Activated CD4-positive, alpha-beta T cell treated with anti-CD3 and anti-CD28 coated beads for 24 hours (primary cell): ENCODE measurements at places on chromosomes 5 and 9.

DNA sequence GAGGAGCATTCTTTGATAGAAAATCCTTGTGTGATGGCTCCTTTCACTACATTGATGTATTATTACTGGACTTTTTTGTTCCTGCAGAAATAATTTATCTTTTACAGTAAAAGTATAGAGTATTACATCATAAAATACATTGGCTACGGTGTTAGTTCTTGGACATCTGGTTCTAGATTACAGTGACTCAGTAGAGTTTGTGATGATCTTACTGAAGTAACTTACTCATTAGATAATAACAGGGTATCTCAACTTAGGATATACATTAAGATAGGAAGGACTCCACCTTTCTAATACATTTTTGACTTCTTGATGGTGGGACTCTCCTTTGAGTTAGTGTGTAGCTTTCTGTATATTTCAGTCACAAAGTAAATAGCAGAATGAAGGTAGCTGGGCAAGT is 59.1 kb downstream of the ZNF462 start:
- DNase-seq: no peak

DNA sequence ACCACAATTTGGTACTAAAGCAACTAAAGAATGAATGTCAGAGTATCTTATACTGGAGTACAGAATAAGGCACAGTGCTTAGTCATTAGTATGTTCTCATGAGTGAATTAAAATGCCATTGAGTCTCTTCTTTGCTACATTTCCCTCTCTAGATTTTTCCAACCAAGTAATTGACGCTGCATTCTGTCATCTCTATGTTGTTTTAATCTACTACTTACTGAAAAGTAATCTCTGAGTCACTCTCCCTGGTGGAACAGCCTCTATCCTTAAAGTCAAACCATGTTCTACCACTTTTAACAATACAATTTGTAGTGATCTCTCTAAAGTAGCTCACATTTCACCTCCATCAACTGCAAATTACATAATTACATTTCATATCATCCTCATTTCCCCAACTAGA is 495.1 kb downstream of the CDH18 start:
- no peak for DNase-seq

DNA sequence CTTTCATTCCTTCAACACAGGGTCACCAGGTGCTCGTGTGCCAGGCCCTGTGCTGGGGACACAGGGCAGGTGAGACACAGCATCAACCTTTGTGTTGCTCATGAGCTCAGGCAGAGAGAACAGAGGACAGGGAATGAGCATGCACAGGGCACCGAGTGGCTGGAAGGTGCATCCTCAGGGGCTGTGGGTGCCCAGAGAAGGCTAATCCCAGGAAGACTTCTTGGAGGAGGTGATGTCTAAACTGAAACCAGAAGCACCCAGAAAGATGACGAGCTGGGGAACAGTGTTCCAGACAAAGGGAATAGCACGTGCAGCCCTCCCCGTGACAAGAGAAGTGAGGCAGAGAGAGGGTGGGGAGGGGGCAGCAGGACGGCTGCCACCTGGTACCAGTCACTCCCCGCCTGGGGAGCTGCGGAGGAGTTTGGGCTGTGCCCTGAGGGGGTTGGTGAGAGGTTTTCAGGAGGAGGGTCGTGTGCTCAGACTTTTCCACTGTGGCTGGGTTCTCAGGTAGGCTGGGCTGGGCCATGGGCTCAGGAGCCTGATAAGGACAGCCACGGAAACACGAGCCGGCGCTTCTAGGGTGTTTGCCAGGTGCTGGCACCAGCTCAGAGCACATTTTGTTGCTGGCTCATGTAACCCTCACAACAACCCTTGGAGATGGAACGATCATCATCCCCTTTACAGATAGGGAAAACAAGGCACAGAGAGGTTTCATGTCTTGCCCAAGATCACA is 46.0 kb downstream of the HMCN2 start:
- no peak for DNase-seq

- no peak for DNase-seq
Observed at GRCh38 chr9:127123064-127123890, 842 bp upstream of the ANGPTL2 start.

- DNase-seq: no peak
Observed at GRCh38 chr5:7478459-7478858, 82.5 kb downstream of the ADCY2 start.

- no peak for DNase-seq
Observed at GRCh38 chr5:65727491-65728156, 5.6 kb downstream of the NLN start.

DNA sequence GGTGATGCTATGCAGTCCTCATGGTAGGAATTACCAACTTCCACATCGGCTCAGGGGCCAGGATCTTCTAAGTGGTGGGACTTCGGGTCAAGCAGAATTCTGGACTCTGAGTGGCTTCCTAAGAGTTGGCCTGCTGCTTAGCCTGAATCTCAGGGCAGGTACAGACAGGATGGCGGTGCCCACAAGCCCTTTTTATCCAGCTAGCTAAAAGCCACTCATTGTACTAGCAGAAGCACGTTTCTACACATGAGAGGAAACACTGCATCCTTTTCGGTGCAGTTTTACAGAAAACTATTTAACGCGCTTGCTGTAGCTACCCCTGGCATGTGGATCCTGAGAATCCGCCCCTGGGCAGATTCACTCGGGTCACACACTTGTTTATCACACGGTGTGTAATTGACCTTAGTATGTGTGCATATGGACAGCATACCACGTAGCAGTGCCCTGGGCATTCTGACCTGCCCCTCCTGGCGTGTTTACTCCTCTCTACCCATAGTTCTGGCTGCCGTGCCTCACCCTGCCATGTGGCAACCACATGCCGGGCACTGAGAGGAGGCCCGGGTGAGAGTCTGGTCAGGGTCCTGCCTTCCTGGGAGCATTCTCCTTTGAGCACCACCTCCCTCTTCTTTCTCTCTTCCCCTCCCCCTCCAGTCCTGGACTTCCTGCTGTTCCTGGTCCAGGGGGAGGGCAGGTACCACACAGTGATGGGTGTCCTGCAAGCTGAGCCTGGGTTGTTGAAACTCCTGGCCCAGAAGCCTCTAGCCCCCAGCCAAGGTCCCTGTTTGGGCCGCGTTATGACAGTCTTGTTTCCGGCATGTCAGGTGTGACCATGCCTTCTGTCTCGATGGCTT is 65.9 kb downstream of the DAB2IP start:
- DNase-seq: no peak

DNA sequence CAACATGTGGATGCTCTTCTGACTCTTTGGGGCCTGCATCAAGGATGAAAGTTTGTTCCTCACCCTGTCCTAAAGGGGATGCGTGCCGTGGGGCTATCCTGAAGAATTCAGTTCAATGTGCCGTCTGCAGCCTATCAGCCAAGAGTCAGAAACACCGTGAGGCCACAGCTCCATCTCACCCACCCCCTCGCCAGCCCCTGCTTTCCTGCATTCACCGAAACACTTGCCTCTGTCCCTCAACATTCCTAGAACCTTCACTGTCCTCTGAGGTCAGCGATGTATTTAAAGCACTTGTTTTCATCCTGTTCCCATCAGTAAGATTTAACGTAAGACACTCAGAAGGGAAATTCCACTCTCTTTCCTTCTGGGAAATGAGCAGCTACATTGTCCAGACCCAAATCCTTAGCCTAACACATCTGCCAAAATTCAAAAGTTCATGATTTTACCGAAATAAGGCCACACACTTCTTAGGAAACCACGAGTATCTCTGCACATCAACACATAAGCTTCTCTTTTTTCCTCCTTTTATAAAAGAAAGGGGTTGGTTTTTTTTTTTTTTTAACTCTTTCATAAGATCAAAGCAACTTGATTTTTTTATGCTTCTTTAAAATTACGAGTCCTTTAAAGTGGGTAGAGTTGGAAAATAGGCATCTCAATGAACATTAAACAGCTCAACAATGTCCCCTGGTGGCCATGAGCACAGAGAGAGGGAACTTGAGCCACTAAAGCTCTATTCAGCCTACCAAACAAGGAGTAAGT is 100.7 kb downstream of the SUSD1 start:
- peak; percentile 68 for DNase-seq

DNA sequence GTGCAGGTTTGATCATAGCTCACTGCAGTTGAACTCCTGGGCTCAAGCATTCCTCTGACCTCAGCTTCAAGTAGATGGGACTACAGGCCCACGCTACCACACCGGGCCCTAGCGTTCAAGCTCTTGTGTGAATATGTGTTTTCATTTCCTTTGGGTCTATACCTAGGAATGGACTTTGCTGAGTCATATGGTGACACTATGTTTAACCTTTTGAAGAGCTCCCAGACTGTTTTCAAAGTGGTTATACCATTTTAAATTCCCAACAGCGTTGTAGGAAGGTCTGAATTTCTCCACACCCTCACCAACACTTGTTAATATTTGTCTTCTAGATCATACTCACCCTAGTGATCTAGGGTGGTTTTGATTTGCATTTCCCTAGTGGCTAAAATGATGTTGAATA is 33.5 kb downstream of the FAF2 start:
- no peak for DNase-seq

GRCh38 chr5:55763746-55764420 is 26.0 kb downstream of the DDX4 start:
- no peak for DNase-seq

DNA sequence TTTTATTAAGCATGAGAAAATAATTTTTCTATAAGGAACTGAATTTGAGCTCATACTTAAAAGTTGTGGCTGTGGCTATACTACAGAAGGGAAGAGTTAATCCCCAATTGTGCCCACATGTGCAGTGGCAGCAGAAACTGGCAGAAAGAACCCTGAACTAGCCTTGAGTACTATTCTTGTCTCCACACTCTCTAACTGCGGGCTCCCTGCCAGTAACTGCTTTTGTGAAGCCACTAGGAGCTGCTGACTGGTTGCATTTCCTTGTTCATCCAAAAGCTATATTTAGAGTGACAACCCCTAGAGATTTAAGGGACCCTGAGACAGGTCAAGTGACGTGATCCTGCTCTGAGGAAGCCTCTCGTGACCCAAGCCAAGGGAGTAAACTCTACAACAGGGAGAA is 238.6 kb downstream of the ELAVL2 start:
- DNase-seq: no peak

DNA sequence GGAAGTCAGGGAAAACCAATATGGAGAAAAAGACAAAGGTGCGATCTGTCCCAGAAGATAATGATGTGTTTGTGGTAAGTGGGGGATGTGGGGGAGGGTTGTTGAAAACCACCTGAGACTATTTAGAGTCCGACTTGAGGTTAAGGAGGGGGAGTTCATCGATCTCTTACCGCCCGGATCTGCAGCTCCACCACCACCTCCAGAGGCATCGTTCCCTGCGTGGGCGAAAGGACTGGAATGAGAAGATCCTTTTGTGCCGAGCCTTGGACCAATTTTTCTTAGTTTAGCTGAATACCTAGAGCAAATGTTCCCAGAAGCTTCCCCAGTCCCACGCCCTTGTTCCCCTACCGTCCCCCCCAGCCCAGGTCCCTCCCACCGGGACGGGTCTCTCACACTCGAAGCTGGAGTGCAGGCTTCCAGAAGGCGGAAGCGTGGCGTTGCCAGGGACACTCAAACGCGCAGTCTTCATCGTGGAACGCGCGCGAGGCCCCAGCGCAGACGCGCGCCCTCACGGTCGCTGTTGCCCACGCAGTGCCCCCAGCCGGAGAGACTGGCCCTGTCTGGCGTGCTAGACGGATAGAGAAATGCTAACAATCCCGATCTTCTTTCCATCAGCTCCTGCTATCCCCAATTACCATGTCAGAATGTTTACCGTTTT is at the start of gene SPATA6L:
Gene SPATA6L, minus strand, starts transcription at position 439 of the 658 bp plus-strand sequence. Its CDS starts 230 bp downstream, at position 209.
- DNase-seq: peak; percentile 19

DNA sequence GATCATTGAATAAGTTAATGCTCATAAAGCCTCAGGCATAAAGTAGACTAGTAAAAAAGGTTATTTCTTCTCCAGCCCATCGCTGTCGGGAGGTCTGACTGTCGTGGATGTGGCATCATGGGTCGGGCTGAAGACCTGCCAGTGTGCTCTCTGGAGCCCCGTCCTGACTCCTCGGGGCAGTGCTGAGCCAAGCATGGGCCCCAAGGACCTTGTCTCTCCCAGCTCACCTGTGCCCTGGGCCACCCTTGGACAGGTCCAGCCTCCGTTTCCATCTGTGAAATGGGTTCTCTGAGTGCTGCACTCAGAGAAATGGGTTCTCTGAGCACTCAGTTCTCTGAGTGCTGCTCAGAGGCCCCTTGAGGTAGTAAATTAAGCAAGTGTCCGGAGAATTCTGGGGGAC is 269.0 kb downstream of the GADD45G start:
- DNase-seq: no peak

DNA sequence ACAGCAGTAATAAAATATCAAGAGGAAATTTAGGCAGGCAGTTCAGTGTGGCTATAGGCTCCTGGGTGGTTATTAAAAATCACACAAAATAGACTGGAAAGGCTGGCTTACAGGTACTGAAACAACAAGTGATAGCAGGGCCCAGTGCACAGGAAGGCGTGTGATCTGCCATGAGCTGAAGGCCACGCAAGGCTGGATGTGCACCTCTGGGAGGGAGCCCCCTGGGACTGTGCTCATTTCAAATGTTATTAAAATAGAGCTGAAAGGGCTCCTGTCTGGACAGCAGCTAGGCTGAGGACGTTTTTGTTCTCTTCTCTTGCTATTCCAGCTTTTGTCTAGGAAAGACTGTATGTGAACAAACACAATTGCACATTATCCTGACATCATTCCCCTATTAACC is 324.3 kb upstream of the RFX3 start:
- DNase-seq: no peak

GRCh38 chr5:173825215-173825865 is 62.8 kb upstream of the CPEB4 start:
- DNase-seq: no peak

- DNase-seq: no peak
Observed at GRCh38 chr9:22035591-22036011, 26.5 kb upstream of the CDKN2B start.

GRCh38 chr5:81601919-81602318 is 149.0 kb downstream of the SSBP2 start:
- no peak for DNase-seq

GRCh38 chr5:93164690-93165089 is 416.3 kb downstream of the NR2F1-AS1 start:
- no peak for DNase-seq

DNA sequence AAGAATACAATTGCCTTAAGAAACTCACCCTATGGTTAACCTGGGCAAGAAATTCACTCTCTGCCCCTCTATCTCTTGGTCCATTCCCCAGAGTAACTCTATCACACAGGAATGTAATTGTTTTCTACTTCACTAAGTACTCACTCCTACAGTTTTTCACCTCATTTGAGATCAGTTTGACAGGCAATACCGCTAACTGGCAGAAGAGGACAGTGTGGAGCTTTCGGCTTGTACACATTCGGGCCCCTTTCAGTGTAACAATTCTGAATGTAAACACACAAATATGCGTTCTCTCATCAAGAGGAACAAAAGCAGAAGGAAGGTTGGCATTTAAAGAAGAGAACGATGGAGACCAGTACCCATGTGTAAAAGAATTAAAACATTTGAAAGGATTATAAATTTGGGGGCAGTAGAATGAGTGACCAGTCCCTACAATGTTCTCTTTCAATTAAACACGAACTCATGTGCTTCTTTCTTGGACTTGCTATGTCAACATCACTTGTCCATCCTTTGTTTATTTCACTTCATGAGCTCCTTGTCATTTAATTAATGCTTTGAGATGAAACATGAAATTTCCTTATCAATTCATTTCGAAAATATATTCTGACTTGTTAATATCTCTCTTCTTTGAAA is 188.5 kb upstream of the GRAMD2B start:
- no peak for DNase-seq
